Hypothalamus (tissue), 51 donors: ENCODE measurements at places on chromosomes 12 and 14.

- DNase-seq: no peak
These were observed 5.0 kb upstream of the SLC25A47 start for GRCh38 chr14:100317912-100318808.

GRCh38 chr14:94945615-94946014 lies 175.7 kb upstream of the GSC start:
- no peak for DNase-seq

- DNase-seq: no peak
These were observed 13.8 kb upstream of the PRKD1 start for GRCh38 chr14:29941401-29941800.

- DNase-seq: no peak
These were observed 95.8 kb upstream of the ATXN7L3B start for GRCh38 chr12:74441872-74442271.

GRCh38 chr12:113858841-113859386 lies 107.2 kb downstream of the RBM19 start:
- no peak for DNase-seq

DNA sequence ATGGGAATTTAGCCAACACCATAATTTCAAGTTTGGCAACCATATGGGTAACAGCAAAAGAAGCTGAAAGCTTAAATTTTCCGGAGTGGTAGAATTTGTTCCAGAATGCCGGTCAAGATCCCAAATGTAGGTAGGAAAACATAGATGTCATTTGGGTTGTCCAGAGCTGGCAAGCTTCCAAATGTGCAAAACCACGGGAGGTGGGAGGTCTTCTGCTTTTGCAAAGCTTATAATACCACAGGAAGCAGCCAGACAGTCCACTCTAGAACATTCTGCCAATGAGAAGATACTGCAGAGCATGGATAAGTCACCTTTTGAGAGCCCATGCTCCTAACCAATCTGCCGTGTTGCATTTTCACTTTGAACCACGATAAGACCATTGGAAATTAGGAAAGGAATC lies 26.4 kb upstream of the BATF start:
- DNase-seq: no peak

DNA sequence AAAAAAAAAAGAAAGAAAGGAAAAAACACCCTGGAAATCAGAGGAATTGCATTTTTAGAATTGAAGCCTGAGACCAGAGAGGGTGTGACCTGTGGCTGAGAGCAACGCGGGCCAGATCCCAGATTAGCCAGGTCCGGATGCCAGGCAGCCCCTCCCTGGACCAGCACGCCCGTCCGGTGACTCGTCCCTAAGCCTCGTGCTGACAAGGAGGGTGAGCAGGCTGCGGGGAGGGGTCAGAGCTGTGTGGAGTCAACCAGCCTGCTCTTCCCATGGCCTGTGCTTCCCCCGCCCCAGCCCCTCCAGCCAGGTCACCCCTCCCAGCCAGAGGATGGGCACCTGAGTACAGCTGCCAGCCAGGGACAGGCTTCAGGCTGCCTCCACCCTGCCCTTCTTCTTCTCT lies 4.2 kb upstream of the KLC1 start:
- DNase-seq: no peak

DNA sequence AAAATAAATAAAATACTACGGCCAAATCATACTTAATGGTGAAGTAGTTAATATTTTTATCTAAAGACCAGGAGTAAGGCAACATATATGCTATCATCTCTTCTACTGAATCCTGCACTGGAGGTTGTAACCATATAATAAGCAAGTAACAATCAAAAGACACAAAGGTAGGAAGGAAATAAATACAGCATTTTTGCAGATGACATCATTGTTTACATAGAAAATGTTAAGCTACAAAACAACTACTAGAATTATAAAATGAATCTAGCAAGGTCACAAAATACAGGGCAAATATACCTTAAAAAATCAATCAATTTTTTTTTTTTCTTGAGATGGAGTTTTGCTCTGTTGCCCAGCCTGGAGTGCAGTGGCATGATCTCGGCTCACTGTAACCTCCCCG lies 51.6 kb upstream of the BDKRB2 start:
- DNase-seq: no peak

GRCh38 chr12:102990419-102990818 lies 32.9 kb downstream of the ASCL1 start:
- DNase-seq: no peak
